Thyroid gland (tissue), 4 donors: ENCODE measurements at places on chromosomes 5 and 9. TPM values are rescaled to one million over a fixed set of nuclear protein-coding genes. Genes with fewer than 3 reads are reported as not detected.

MRPS30 gene
- 98.0 TPM for total RNA-seq

TOR1B gene
- total RNA-seq, result 28.0 TPM

CRAT gene
- total RNA-seq, result 58.0 TPM

RLN1 gene
- not detected for total RNA-seq

ELAVL2 gene
- 0.24 TPM for total RNA-seq

PCDHAC1 gene
- total RNA-seq, result 6.4 TPM

DRD1 gene
- total RNA-seq, result not detected

CWC27 gene
- total RNA-seq, result 17.4 TPM

SLC36A2 gene
- total RNA-seq, result not detected

- H3K27me3 ChIP-seq, result peaks cover 6% of the 10 kb centered on the region
- peak overlapping the region; percentile 85 for H3K27ac ChIP-seq
- peak; percentile 71 for DNase-seq
- H3K4me3 ChIP-seq, result peak overlapping the region; percentile 80
Observed at GRCh38 chr9:86946201-86947145, 833 bp downstream of the GAS1 start.

- H3K27ac ChIP-seq, result no peak overlapping the region
- H3K4me1 ChIP-seq, result no peaks in the 10 kb centered on the region
- no peaks in the 10 kb centered on the region for H3K36me3 ChIP-seq
- no peak overlapping the region for H3K4me3 ChIP-seq
- no peaks in the 10 kb centered on the region for H3K27me3 ChIP-seq
- DNase-seq, result no peak
Observed at GRCh38 chr9:100308965-100309564, 43.7 kb downstream of the TEX10 start.

GRCh38 chr9:132673355-132673754 is 3.1 kb downstream of the GTF3C4 start:
- peaks cover 33% of the 10 kb centered on the region for H3K4me1 ChIP-seq
- no peaks in the 10 kb centered on the region for H3K27me3 ChIP-seq
- H3K4me3 ChIP-seq, result no peak overlapping the region
- no peak for DNase-seq

- H3K4me3 ChIP-seq, result no peak overlapping the region
- H3K27ac ChIP-seq, result no peak overlapping the region
- no peaks in the 10 kb centered on the region for H3K4me1 ChIP-seq
- H3K36me3 ChIP-seq, result no peaks in the 10 kb centered on the region
- no peak for DNase-seq
Observed at GRCh38 chr5:35771300-35771699, 85.4 kb upstream of the IL7R start.

- no peak overlapping the region for H3K4me3 ChIP-seq
- no peaks in the 10 kb centered on the region for H3K36me3 ChIP-seq
- H3K27ac ChIP-seq, result no peak overlapping the region
- peak; percentile 70 for DNase-seq
- H3K27me3 ChIP-seq, result no peaks in the 10 kb centered on the region
Observed at GRCh38 chr9:95211028-95211427, 106.5 kb downstream of the FANCC start.

- no peaks in the 10 kb centered on the region for H3K36me3 ChIP-seq
- H3K4me1 ChIP-seq, result no peaks in the 10 kb centered on the region
- no peak for DNase-seq
- no peaks in the 10 kb centered on the region for H3K27me3 ChIP-seq
- H3K27ac ChIP-seq, result no peak overlapping the region
- H3K4me3 ChIP-seq, result no peak overlapping the region
Observed at GRCh38 chr9:137149942-137150616, 11.1 kb downstream of the GRIN1 start.

DNA sequence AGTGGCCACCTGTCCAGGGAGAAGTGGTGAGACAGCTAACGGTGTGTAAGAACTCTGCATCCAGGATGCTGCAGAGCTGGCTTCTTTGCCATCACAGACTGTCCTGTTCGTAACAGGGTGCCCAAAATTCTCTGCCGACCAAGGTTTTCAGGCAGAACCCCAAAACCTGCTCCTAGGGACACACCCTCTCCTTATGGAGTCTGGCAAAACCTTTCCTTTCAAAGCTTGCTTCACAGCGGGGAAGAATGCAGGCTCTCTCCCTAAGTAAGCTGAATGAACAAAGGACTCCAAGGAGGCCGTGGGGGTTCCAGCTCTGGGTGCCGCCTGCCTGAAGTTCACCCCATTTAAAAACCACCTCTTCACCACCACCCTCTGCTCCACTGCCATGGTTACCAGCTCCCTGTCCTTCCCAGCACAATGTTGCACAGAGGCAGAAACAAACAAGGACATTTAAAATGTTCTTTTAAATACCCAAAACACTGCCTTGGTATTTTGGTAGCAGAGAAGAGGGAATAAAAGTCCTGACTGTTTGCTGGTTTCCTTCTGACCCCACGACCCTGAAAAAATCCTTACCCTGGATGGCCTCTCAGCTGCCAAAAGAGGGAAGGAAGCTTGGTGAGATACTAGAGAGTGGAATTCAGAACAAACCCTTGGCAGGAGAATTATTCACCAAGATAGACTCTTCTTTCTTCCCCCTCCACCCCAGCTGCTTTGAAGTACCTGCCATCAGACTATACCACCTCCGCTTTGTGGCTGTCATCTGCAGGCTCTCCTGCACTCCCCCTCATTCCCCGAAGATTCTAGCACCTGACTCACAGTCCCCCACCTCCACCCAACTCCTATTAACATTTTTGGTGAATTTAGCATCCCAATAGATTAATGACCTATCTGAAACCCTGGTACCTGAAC is 7.1 kb upstream of the KLF9 start:
- no peaks in the 10 kb centered on the region for H3K36me3 ChIP-seq
- peak overlapping the region; percentile 100 for H3K27ac ChIP-seq
- H3K4me3 ChIP-seq, result peak overlapping the region; percentile 8
- peaks cover 40% of the 10 kb centered on the region for H3K4me1 ChIP-seq

GRCh38 chr5:179343719-179344430 is 1.4 kb downstream of the ADAMTS2 start:
- peaks cover 13% of the 10 kb centered on the region for H3K4me1 ChIP-seq
- H3K36me3 ChIP-seq, result no peaks in the 10 kb centered on the region
- H3K27ac ChIP-seq, result no peak overlapping the region

- H3K4me3 ChIP-seq, result no peak overlapping the region
- H3K27me3 ChIP-seq, result no peaks in the 10 kb centered on the region
- H3K36me3 ChIP-seq, result no peaks in the 10 kb centered on the region
- no peak overlapping the region for H3K27ac ChIP-seq
- no peaks in the 10 kb centered on the region for H3K4me1 ChIP-seq
Observed at GRCh38 chr5:17438027-17438426, 60.0 kb upstream of the TAF11L2 start.

DNA sequence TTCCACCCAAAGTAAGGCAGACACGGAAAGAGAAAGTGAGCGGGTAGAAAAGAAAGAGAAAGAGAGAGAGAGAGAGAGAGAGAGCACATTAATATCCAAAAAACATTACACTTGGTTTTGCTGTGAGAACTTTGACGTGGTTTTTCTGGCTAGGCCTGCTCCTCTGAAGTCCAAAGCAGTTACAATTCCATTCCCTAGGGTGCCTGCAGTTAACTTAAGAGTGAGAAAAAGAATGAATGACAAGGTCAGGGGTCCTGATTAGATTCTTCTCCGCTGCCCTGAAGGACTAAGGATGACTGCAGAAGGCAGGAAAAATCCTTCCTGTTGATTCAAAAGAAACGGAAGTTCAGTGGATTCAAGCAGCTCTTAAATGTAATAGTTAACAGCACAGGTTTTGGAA is 589.8 kb downstream of the PRELID2 start:
- no peaks in the 10 kb centered on the region for H3K36me3 ChIP-seq
- no peaks in the 10 kb centered on the region for H3K4me1 ChIP-seq
- no peaks in the 10 kb centered on the region for H3K27me3 ChIP-seq

DNA sequence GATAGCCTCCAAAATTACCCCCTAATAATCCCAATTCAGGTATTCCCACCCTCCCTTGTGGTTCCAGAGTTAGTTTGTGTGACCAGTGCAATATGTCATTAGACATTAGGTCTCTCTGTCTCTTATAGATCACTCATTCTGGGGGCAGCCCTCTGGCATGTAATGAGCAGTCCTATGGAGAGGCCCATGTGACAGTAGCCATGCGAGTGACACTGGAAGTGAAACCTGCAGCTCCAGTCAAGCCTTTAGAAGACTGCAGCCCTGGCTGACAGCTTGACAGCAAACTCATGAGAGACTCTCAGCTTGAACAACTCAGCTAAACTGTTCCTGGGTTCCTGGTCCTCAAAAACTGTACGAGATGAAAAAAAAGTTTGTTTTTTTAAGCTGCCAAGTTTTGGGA is 54.0 kb upstream of the HSPB3 start:
- no peaks in the 10 kb centered on the region for H3K4me1 ChIP-seq
- no peak overlapping the region for H3K4me3 ChIP-seq
- H3K27ac ChIP-seq, result no peak overlapping the region
- no peak for DNase-seq
- no peaks in the 10 kb centered on the region for H3K36me3 ChIP-seq
- no peaks in the 10 kb centered on the region for H3K27me3 ChIP-seq

DNA sequence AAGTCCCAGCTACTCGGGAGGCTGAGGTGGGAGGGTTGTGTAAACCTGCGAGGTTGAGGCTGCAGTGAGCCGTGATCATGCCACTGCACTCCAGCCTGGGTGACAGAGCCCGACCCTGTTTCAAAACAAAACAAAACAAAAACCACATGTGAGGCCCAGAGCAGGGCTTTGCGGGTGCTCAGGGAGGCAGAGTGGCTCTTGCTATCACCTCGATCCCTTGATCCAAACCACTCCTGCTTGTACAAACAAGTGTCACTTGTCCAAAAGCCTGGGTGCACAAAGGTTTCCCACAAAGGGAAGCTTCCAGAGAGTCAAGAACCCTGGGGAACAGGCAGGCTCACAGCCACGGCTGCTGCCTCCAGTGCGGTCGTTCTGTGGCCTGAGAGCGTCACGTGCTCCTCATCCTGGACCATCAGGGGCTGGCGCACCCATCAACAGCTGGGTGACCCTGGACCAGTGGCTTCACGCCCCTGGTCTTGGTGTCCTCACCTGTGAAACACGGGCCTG is 162.7 kb downstream of the C9orf50 start:
- H3K27ac ChIP-seq, result peak overlapping the region; percentile 92
- DNase-seq, result peak; percentile 85
- H3K4me3 ChIP-seq, result no peak overlapping the region

DNA sequence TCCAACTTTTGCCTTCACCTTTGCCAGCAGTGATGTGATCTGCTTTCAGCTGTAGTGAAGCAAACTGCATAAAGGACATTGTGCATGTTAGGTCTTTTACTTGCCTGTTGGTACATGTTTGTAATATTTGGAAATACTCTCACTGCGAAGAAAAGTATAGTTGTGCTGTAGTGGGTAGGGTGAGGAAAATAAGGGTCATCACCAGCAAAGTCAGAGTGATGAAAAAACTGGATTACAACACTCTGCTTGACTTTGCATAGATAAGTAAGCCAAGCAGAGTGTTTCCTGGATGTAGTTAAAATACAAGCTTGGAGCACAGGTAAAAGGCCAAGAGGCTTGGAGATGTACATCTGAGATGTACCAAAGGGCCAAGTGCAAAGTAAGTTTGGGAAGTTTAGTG is 16.7 kb downstream of the TGFBR1 start:
- no peak for DNase-seq
- H3K4me3 ChIP-seq, result no peak overlapping the region
- H3K4me1 ChIP-seq, result no peaks in the 10 kb centered on the region
- H3K27me3 ChIP-seq, result no peaks in the 10 kb centered on the region

- H3K4me3 ChIP-seq, result no peak overlapping the region
- no peak for DNase-seq
- no peak overlapping the region for H3K27ac ChIP-seq
Observed at GRCh38 chr9:16710888-16711287, 159.6 kb downstream of the BNC2 start.

GRCh38 chr5:12652201-12652600 is 748.0 kb upstream of the CTNND2 start:
- no peaks in the 10 kb centered on the region for H3K36me3 ChIP-seq
- no peaks in the 10 kb centered on the region for H3K27me3 ChIP-seq
- DNase-seq, result no peak
- H3K27ac ChIP-seq, result no peak overlapping the region
- H3K4me3 ChIP-seq, result no peak overlapping the region

- H3K27me3 ChIP-seq, result no peaks in the 10 kb centered on the region
- H3K4me3 ChIP-seq, result no peak overlapping the region
- no peaks in the 10 kb centered on the region for H3K36me3 ChIP-seq
- H3K4me1 ChIP-seq, result no peaks in the 10 kb centered on the region
- no peak overlapping the region for H3K27ac ChIP-seq
Observed at GRCh38 chr5:74390822-74391221, 249.7 kb downstream of the ENC1 start.

DNA sequence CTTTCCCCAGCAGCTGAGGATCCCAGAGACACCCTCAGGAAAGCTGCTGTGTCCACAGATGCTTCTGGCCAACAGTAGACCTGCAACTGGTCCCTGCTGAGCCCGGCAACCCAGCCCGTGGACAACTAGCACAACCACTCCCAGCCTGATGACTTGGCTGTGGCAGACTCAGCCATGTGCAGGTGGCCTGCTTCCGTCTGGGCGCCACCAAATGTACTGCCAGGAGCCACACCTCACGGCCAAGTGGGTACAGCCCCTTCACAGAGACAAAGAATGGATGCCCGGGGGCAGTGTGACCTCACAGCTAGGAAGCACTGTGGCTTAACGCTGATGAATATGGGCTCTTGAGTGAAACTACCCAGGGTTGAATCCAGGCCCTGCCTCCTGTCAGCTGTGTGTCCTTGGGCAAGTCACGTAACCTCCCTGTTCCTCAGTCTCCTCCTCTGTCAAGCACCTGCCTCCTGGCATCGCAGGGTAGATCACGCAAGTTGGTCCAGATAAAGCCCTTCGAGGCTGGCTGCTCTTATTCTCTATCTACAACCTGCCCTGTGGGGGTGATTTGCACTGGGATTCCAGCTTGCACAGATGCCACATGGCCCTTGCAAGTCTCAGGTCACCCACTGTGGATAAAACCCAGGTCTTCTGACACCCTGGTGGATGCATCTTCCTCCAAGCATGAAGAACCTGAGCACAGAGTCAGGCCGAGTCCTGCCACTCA is 225.0 kb downstream of the PBX3 start:
- H3K27ac ChIP-seq, result no peak overlapping the region
- H3K4me1 ChIP-seq, result no peaks in the 10 kb centered on the region
- no peak for DNase-seq
- no peak overlapping the region for H3K4me3 ChIP-seq
- no peaks in the 10 kb centered on the region for H3K27me3 ChIP-seq

DNA sequence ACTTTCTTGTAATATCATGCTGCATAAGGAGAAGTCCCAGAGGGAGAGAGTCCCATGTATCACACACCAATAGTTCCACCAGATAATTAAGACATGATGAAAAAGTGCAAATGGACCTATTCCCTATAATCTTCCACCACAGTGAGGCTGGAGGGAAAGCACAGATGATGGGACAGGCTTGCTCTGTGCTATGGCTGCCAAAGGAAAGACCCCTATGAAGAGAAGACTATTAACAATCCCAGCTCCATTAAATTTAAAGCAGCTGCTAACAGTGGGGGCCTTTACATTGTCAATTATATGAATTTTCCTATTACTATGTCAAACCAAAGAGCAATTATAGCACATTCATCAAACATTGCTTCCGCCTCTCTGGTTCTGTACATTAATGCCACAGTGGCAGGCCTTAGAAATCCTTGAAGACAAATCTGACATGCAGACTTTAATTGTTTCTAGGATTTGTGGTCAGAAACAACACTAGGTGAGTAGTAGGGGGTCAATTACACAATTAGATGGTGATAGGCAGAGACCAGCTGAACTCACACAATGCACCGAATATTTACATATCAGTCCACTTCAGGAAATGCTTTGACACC is 551.3 kb downstream of the TLE1 start:
- no peaks in the 10 kb centered on the region for H3K36me3 ChIP-seq
- no peak for DNase-seq
- H3K27me3 ChIP-seq, result no peaks in the 10 kb centered on the region

- H3K27me3 ChIP-seq, result no peaks in the 10 kb centered on the region
- no peak for DNase-seq
- no peaks in the 10 kb centered on the region for H3K36me3 ChIP-seq
- H3K4me3 ChIP-seq, result no peak overlapping the region
- no peak overlapping the region for H3K27ac ChIP-seq
Observed at GRCh38 chr5:141825241-141825671, 53.0 kb downstream of the PCDH1 start.
